Ecto neural progenitor cell (in vitro differentiated cells): ENCODE measurements at places on chromosomes 7 and 10.

DNA sequence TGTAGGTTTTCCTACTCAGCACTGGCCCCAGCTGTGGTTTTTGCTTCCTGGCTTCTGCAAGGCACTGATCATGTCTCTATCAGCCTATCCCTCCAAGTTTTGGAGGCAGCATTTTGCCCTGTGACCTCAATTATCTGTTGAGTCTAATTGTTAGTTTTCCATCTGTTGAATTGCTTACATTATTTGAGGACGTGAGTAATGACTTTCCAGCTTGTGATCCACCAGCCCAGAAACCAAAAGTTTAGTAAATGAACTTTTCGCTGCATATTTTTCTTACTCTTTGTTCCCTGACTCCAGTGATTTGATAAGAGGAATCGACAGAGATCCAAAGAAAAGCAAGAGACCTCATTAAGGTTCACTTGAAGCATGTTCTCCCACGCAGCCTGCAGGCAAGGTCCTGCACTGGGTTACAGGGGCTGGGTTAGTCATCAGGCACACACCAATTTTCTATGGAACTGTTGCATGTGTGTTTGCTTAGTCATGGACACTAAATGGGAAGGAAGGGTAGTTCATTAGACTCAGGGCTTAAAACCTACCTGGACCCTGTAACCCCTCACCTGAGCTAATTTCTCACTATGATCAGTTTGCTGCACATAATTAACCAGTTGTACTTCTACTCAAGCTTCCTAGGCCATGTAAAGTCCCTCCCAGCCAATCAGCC lies 57.2 kb downstream of the AKR1E2 start:
- DNase-seq = no peak

GRCh38 chr10:44660271-44660670 lies 250.9 kb upstream of the TMEM72 start:
- DNase-seq = no peak

DNA sequence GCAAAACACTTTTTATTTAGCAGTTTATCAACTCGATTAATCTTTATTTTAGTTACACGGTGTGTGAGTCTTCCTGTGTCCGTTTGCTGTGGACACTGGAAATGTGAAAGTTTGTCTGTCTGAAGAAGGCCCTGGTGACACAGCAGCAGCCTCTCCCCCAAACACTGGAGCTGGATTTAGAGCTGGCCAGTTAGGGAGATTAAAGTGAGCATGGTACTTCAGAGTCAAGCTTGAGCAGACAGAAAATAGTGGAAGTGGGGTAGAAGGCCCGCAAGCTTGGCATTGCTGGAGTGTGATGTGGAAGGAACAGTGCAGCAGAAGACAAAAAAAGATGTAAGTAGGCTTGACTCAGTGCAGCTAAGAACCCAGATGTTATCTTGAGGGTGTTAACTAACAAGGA lies 85.9 kb downstream of the POM121L12 start:
- no peak for DNase-seq

GRCh38 chr10:77274046-77274795 lies 363.4 kb downstream of the KCNMA1 start:
- DNase-seq = no peak
